ENCODE measurements at places on chromosomes 6 and 20.

DNA sequence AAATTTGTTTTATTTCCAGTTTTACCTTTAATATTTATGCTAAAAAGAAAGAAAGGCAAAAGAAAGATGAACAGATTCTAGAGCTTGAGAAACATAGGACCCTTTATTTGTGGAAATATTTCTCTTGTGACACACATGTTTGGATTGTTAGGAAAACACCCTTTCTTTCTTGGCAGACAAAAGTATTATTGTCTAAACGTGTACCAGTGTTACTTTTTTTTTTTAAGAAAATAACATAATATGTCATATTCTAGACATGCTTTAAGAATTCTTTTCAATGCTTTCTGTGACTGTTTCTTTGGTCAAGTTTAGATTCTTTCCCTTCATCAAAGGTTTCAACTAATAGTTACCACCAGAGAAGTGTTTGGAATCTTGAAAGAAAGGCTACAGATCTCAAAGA is 183.4 kb upstream of the CNR1 start:
- DNase-seq: no peak

DNA sequence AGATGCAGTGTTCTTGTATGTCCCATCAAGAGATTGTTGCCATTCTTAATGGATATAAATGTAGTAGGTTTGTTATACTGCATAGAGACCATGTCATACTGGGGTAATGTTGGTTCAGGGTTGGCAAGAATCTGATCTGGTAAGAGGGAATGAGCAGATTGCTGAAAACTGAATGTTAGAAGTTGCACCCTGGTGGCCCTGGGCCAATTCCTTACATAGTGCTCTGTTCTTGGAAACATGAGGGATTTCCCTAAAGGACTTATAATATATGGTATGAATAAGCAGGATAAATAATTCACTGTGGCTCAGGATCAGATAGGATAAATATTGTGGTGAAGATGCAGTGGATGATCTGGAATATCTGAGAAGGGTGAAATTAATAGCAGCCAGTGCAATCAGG is 70.2 kb downstream of the ANKS1A start:
- no peak for DNase-seq

- DNase-seq: no peak
Measured at GRCh38 chr6:166419286-166419685, 36.5 kb upstream of the MPC1 start.

- no peak for DNase-seq
Measured at GRCh38 chr6:75145976-75146375, 59.9 kb downstream of the COL12A1 start.

GRCh38 chr6:43454696-43455530 is 435 bp downstream of the DLK2 start:
- DNase-seq: peak; percentile 80

- DNase-seq: no peak
Measured at GRCh38 chr6:88910922-88911778, 52.3 kb downstream of the RNGTT start.

DNA sequence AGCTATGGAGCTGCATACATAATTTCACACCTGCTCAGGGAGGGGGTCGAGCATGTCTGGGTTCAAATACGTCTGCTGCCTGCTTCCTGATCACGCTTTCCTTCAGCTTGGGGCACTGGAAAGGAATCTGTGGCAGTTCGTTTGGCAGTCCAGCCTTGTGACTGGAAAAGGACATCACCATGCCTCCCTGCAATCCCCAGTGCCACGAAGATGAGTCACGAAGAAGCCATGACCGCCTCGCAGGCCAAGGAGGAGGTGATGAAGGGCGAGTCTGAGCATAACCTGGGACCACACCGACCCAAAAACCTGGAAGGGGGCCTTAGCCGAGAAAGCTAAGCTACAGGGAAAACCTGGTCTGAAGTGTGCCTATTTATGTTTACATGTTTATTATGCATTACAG is 13.1 kb downstream of the JAG1 start:
- no peak for DNase-seq

DNA sequence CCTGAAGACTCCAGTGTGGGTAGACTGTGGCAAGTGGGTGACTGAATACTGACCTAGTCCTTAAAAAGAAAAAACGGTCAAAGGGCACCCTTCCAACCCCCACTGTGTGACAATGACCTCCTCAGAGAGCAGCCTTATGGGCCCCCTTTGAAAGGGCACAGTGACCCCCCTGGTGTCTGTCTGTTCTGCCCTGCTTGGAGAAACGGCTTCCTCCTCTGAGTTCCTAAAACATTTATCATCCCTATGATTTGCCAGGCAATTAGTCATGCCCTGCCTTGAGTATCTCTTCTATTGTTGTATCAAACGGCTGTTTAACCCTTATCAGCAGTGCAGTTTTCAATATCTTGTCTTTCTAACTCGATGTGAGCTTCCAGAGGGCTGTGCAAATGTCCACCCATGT is 21.0 kb upstream of the STX16 start:
- DNase-seq: peak; percentile 62

DNA sequence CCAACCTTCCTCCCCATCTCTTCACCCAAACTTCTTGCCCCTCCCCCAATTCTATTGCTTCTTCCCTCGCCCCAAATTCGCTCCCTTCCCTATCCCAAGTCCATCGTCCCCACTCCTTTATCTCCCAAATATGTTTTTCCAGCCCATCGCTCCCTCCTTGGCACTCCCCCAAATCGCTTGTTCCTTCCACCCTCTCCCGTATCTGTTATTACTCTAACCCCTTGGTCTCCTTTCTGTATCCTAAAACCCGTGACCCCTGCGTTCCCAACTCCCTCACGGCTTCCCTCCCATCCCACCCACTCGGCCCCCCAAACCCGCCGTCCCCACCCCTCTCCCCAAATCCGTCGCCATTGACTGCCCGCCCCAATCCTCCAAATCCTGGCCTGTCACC is 584 bp downstream of the MTCH1 start:
- DNase-seq: no peak
